ENCODE measurements at places on chromosomes 6 and 20.

GRCh38 chr6:108782179-108783041 is 65.8 kb upstream of the ARMC2 start:
- peak; percentile 90 for DNase-seq

- no peak for DNase-seq
Measured at GRCh38 chr20:54431156-54431944, 44.0 kb upstream of the DOK5 start.

- no peak for DNase-seq
Measured at GRCh38 chr20:2972126-2972525, 71.3 kb upstream of the GNRH2 start.

- no peak for DNase-seq
Measured at GRCh38 chr6:11645016-11645415, 107.5 kb downstream of the TMEM170B start.

- DNase-seq: no peak
Measured at GRCh38 chr6:99416226-99416625, 8.9 kb downstream of the PNISR start.

DNA sequence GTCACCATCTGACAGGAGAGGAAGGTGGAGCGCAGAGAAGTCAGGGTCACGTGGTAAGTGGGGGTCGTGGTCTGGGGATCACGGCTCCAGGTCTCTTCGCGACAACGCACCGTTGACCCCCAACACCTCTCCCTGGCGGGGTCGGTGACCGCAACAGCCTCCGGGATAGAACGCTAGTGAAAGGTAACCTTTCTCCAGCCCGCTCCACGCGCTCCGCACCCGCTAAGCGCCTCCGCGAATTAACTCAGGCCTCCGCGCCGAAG is 600 bp upstream of the SYNJ2 start:
- peak; percentile 67 for DNase-seq

GRCh38 chr6:85672050-85672449 is 29.4 kb upstream of the SYNCRIP start:
- DNase-seq: no peak

DNA sequence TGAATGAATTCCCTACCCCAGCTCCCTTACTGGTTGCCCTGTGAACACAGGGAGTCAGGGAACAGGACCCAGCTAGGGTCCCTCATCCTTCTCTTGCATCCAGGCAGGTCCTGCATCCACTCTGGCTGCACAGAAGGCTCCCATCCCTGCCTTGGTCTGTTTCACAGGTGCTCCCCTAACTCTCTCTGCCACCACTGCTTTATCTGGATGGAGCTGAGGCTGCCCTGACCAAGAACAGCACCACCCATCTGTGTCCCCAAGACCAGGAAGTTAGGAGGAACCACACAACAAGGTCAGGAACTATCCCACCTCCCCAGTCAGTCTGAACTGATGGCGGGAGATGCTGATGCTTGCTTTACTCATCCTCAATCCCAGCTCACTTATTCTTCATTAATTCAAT is 16.2 kb upstream of the HLA-G start:
- DNase-seq: no peak

DNA sequence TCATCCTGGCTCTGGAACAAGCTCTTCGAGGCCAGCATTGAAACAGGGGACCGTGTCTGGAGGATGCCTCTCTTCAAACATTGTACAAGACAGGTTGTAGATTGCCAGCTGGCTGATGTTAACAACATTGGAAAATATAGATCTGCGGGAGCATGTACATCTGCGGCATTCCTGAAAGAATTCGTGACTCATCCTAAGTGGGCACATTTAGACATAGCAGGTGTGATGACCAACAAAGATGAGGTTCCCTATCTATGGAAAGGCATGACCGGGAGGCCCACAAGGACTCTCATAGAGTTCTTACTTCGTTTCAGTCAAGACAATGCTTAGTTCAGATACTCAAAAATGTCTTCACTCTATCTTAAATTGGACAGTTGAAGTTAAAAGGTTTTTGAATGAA is 3.6 kb upstream of the CDKN1A start:
- no peak for DNase-seq

GRCh38 chr6:111329882-111330633 is 153.0 kb downstream of the REV3L start:
- no peak for DNase-seq

DNA sequence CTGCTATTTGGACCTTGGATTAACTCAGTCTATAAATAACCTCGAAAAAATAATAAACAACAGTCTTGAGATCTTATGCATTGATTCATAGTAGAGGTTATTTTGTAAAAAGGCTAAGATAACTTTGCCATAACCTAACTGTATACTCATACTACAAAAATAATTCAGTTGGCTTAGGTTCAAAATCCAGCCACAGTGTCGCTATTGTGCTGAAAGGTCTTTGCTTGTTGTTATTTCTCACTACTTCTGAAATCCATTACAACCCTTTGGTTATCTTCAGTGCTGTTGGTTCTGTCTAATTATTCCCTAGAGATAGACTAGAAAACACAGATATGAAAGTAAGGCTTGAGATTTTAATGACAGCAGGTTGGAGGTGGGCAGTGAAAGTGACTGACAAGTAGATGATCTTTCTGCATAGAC is 74.4 kb downstream of the MKKS start:
- no peak for DNase-seq

- peak; percentile 54 for DNase-seq
Measured at GRCh38 chr6:8029243-8029870, 34.8 kb downstream of the BLOC1S5 start.

GRCh38 chr6:83884523-83884922 is 25.0 kb downstream of the CYB5R4 start:
- DNase-seq: no peak
